ENCODE measurements at places on chromosomes 2 and 18.

GRCh38 chr2:55860832-55861231 is 62.8 kb downstream of the EFEMP1 start:
- DNase-seq = no peak

DNA sequence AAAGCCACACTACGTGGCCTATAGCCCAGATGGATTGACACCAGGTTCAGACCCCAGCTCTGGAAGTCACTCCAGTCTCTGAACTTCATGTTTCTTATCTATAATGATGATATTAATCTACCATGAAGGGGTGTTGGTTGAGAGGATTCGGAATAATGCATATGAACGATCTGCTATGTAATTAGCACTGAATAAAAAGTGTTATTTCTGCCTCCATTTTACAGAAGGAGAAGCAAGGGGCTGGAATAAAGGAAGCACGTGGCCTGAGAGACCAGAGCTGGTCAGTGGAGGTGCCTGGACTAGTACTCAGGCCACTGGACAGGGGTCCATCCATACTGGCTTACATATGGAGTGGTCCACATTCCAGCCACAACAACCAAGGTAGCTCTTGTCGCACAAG is 166.5 kb upstream of the MYCN start:
- no peak for DNase-seq

DNA sequence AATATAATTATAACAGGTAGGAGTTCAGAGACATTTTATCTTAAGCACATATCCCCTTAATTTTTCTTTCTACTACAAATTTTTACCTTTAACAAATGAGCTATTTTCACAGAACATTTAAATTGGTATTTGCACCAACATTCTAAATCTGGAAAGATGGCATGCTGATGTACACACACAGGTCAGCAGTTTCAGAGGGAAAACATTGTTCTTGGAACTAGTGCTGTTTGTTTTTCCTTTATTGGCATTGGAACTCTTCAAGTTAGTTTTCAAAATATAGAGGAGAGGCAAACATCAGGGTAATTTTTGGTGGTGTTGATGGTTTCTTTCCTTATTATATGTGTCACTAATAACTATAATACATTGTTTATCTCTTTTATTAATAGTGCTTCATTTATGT is 155.3 kb downstream of the PHLPP1 start:
- no peak for DNase-seq

DNA sequence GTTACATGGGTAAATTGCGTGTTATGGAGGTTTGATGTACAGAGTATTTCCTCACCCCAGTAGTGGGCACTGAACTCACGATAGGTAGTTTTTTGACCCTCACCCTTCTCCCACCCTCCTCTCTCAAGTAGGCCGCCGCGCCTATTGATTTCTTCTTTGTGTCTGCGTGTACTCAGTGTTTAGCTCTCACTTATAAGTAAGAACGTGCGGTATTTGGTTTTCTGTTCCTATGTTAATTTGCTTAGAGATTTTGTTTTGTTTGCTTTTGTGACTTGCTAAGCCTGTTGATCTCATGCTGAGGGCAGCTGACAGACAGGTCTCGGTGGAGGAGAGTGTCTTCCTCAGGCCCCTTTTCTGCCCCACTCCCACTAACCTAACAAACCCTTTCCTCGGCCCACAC is 36.2 kb downstream of the ACOXL start:
- no peak for DNase-seq

- no peak for DNase-seq
Measured at GRCh38 chr2:70688427-70688826, 79.6 kb downstream of the ADD2 start.

DNA sequence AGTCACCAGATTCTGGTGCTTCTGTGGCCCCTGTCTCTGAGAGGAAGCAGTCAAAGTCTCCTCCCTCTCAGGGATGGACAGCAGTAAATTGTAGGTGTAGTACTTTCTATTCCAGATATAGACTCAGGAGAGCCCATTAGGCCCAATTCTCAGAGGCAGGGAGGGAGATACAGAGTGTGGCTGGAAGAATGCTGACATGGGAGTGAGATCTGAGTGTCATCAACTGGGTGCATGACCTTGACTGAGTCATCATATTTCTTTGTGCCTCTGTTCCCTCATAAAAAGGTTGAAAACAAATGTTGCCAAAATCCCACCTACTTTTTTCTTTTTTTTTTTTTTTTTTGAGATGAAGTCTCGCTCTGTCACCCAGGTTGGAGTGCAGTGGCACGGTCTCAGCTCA is 506.1 kb downstream of the BCL11A start:
- no peak for DNase-seq

Measured in activated CD4-positive, alpha-beta T cell treated with anti-CD3 and anti-CD28 coated beads for 1 hour (primary cell).